ENCODE measurements at places on chromosomes 1 and 21.

GRCh38 chr1:26190373-26190987 lies at the start of gene CATSPER4:
TSS of gene CATSPER4 (plus strand) at chr1:26190602. CDS start at chr1:26190628, 26 bp downstream.
- peak; percentile 34 for DNase-seq

DNA sequence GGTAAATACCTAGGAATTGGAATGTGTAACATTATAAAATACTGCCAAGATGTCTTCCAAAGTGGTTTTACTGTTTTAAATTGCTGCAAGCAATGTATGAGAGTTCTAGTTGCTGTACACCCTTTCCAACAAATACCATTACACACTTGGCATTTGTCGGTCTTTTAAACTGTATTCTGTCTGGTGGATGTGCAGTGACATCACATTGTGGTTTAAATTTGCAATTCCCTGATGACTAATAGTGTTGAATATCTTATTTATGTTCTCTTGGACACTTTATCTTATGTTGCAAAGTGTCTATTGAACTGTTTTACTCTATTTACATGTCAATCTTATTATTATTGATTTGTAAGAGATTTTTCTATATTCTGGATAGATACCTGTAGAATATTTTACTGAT lies 561.2 kb upstream of the B3GALT2 start:
- DNase-seq = no peak

- no peak for DNase-seq
These were observed 79.1 kb downstream of the GABPA start for GRCh38 chr21:25813917-25814316.

DNA sequence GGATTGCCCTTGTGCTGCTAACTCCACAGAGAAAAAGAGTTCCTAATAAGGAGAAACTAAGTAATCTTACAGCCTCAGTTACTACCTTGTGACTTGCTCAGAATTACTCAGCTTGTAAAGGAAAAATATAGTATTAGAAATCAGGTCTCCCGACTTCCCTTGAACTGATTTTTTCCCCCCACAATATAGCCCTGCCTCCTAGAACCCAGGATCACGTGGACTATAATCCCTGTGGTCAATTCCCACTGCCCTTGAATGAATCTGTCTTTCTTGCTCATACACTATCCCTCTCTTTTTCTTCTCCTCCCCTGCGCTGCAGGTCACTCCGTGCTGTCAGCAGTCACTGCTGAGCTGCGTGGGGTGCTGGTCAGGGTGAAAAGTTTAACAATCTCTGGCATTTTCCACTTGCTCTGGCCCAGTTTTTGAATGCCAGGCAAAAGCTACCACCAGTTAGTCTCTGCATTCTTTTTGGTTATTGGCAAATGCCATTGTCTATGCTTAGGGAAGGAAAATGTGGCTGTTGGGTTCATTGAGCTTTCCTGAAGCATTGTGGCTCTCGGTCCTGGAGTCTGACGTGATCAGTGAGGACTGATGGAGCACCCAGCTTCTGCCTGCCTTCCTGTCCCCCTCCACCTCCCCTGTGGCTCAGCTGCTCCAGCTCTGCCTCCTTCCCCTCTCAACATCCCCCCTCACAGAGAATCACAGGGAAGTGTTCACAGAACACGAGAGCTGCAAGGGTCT lies 1.9 kb upstream of the MYOC start:
- no peak for DNase-seq

DNA sequence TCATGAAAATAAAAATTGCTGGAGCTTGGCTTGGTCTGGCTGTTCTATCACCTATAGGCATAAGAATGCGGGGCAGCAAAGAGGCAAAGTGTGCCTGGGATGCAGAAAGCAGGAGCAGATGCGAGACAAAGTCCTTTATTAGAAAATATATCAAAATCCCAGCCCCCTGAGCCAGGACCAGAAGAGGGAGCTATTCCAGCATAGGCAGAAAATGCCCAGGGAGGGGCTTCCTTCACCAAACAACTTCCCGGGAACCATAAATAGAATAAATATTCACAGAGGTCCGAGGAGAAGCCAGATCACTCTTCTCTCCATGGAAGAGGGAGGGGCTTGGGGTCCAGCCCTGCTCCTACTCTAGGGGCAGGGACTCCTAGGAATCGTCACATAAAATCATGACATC lies 5.0 kb downstream of the PPOX start:
- DNase-seq = no peak

All from HAP-1 (cell line).